ENCODE measurements at places on chromosomes 16 and 17.

- DNase-seq: no peak
Observed at GRCh38 chr17:38428643-38429371, 543 bp downstream of the ARHGAP23 start.

- no peak for DNase-seq
Observed at GRCh38 chr17:38507436-38507835, 79.2 kb downstream of the ARHGAP23 start.

- no peak for DNase-seq
Observed at GRCh38 chr16:60123392-60124023, 1389.4 kb upstream of the GOT2 start.

- DNase-seq: no peak
Observed at GRCh38 chr16:67164599-67165061, at the start of gene HSF4. Gene HSF4 (plus strand): TSS chr16:67164745. CDS start chr16:67164812, 67 bp downstream.

DNA sequence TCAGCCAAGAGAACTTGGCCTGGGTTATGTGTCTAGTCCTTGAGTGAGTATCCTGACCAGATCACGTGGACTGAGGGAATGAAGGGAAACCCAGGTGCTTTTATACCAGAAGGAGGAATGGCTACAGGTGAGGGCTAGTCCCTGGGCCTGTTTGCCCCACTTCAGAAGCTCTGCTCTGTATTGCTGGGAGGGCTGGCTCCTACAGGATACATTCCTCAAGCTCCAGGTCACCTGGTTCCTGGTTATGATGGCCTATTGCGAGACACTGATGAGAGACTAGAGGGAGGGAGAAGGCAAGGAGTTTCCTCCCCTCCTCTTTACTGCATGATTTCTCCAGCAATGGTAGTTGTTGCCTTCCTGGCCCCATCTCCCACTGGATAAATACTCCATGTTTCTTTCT is 19.0 kb upstream of the SMG8 start:
- no peak for DNase-seq

- no peak for DNase-seq
Observed at GRCh38 chr17:1766382-1767135, 4.7 kb downstream of the SERPINF1 start.

DNA sequence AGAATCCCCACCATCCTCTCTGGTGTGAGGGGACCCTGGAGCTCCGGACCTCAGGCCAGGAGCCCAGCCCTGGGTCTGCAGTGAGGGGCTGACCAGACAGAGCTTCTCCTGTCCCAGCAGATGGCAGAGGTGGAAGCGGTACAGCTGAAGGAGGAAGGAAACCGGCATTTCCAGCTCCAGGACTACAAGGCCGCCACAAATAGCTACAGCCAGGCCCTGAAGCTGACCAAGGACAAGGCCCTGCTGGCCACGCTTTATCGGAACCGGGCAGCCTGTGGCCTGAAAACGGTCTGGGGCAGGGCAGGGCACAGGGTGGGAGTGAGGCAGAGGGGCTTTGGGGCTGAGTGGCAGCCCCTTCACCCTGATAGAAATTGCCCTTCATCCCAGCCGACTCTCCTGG is 527 bp downstream of the UNC45B start:
- no peak for DNase-seq

DNA sequence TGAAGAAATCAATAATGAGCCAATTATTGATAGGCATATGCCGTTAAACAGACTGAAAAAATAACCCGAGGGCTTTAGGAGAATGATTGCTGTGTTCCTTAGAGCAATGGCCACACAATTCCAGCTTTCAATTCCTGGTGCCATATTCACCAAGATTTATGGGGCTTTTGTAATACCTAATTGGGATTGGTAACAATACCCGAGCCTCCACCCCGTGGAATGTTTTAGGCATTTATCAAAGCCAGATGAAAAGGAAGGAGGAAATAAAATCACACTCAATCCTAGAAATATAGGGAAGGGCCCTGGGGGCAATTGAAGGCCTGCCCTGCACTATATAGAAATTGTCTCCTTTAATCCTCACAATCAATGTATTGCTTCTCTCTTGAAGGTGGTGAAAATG is 42.1 kb upstream of the MLYCD start:
- DNase-seq: no peak

DNA sequence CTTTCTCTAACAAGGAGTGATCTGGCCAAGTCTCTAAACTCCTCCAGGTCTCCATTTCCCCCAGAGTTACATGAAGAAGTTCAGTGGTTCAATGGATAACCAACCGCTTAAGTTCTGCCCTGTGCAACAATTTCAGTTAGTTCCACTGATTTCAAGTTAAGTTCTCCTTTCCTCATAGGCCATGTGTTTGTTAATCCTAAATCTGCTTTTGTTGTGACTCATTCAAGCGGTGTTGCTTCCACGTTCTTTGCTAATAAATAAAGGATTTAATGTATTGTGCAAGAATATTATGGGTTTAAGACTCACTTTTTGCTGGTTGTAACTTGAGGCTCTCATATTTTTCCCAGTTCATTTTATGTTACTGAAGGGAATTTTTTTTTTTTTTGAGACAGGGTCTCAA is 36.3 kb downstream of the GNA13 start:
- no peak for DNase-seq

DNA sequence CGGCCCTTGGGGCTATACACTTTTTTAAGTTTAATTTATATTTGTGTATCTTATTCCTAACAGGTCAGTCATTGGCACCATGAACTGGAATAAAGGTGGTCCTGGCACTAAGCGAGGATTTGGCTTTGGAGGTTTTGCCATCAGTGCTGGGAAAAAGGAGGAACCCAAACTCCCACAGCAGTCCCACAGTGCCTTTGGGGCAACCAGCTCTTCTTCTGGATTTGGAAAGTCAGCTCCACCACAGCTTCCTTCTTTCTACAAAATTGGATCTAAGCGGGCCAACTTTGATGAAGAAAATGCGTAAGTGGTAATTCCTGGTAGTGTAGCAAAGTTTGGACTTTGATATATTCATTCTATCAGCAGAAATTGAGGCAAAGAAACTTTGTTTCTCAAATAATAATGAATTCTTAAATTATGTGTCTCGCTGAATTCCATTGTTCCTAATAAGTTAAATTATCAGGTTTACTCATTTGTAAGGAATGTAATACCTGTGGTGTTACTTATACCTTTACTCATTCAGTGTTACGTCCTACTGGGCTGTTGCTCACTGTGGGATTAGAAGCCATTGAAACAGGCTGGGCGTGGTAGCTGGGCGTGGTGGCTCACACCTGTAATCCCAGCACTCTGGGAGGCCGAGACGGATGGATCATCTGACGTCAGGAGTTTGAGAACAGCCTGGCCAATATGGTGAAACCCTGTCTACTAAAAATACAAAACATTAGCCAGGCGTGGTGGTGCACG is 13.2 kb downstream of the DDX42 start:
- DNase-seq: no peak

- no peak for DNase-seq
Observed at GRCh38 chr17:79955691-79956440, 79.8 kb downstream of the TBC1D16 start.

- no peak for DNase-seq
Observed at GRCh38 chr17:58694302-58694701, 1.9 kb downstream of the RAD51C start.

DNA sequence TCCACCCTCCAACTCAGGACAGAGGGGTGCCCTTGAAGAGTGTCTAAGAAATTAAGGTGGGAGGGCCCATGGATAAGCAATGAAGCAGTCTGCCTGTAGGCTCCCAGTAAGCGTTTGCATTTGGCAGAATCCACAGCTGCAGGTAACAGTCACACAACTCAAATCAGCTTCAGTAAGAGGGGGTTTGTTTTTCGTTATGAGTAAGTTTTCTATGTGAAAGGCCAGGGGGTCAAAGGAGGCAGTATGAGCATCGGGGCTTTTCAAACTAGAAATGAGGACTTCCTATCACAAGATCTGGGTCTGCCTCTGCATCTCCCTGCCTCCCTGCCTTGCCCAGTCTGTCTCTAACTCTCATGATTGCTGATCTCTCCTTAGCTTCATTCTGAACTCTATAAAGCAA is 128.1 kb upstream of the CCL2 start:
- DNase-seq: no peak

- DNase-seq: no peak
Observed at GRCh38 chr16:62194828-62195227, 158.6 kb upstream of the CDH8 start.

- no peak for DNase-seq
Observed at GRCh38 chr16:63183743-63184142, 1147.5 kb upstream of the CDH8 start.

DNA sequence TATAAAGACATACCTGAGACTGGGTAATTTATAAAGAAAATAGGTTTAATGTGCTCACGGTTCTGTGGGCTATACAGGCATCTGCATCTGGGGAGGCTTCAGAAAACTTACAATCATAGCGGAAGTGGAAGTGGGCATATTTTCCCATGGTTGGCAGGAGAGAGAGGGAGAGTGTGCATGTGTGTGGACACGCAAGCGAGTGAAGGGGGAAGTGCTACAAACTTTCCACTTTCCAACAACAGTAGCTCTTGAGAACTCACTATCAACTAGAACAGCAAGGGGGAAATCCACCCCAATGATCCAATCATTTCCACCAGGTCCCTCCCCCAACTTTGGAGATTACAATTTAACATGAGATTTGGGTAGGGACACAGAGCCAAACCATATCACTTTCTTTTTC is 11.1 kb downstream of the TAOK1 start:
- no peak for DNase-seq

DNA sequence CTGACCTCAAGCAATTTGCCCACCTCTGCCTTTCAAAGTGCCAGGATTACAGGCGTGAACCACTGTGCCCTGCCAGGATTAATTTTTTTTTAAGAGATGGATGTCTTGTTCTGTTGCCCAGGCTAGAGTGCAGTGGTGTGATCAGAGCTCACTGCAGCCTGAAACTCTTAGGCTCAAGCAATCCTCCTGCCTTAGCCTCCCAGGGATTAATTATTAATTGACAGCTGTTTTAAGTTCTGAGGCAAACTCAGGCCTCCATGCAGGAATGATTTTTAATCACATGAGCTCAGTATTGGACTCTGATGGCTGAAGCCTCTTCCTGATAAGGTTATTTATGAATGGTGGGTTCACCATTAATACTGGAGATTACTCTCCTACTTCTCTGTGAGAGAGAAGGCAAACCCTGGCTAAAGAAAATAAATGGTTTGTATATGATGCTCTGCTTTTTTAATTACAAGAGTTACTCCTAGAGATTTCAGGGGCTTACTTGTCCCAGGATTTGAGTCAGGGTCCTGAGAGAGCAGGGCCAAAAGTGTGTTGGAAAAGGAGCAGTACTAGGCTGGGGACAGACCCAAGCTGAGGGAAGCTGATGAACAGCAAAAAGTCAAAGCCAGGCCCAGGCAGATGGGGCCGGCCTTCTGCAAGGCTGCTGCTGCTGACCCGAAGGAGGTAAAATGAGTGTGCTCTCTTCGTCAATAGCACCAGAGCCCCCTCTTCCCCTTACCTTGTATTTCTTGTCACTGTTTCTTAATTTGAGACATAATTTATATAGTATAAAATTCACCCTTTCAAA is 56.9 kb upstream of the HAS3 start:
- no peak for DNase-seq

DNA sequence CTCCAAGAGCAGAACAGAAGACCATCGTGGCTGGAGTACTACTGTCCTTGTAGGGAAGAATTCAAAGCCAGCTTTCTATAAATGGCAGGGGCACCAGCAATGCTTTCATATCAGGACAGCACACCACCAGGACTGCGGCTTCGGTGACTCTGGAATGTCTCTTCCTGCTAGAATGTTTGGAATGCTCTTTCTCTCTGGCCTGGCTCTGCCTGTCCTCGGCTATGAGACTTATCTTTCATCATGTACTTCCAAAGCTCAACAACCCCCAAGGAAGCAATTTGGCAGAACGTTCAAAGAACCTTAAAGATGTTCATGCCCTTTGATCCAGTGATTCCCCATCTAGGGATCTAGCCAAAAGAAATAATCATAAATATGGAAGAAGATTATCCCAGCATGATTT is 52.7 kb upstream of the NOG start:
- no peak for DNase-seq

- no peak for DNase-seq
Observed at GRCh38 chr16:66058172-66058691, 308.3 kb upstream of the CDH5 start.

DNA sequence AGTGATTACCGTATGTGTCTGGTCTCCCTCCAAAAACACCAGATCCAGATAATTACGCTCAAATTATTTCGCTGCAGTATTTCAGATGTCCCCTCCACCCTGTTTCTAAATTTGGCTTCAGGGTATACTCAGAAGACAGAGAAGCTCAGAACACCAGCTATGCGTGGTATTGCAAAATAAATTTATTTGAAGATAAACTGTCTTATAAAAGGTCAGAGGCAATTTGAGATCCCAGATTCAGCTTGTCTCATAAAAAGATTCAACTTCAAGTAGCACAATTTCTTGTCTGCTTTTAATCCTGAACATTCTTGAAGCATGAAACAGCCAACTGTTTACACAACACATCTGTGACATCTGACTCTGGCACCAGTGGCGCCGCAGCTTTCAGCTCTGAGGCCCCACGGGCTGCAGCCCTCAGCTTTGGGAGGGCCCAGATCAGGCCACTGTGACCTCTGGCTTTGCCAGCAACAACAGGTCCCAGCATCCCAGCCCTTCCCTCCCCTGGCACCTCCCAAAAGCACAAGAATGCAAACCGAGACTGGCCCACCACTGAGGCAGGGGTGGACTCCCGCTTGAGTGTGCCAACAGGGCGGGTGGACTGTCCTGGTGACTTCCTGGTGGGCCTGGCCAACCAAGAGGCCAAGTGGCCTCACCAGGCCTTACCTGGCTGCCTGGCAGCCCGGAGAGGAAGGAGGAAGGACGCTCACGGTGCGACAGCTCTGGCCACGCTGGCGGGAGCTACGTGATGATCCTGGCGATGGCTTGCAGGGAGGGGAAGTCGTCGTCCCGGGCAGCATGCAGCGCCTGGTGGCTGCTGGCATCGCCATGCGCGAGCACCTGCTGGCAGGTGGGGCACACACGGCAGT is 8.0 kb downstream of the SYNGR3 start:
- DNase-seq: no peak

- DNase-seq: peak; percentile 34
Observed at GRCh38 chr17:44786551-44787081, 27.8 kb downstream of the ADAM11 start.

DNA sequence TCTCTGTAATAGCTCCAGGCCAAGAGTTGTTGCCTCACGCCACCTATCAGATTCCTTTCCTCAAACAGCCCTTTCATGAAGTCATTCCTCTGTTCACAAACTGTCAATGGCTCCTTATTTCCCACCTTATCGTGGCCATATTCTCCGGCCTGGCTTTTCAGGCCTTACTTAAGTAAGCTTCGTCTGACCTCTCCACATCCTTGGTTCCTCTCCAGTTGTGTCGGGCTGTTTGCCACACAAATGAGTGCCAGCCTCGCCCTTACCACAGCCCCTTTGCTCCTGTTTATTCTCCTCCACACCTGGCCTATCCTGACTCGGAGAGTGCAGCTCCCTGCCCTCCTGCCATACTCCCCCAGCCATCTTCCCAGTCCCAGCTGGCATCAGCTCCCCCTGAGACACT is 2.0 kb downstream of the TP53I13 start:
- no peak for DNase-seq

- no peak for DNase-seq
Observed at GRCh38 chr16:56869513-56870275, 4.7 kb downstream of the SLC12A3 start.
